ENCODE measurements at places on chromosomes 7 and 10.

GRCh38 chr10:86200867-86201266 lies 165.7 kb downstream of the GRID1 start:
- no peak for DNase-seq

- no peak for DNase-seq
Observed at GRCh38 chr10:14569274-14570060, 205.2 kb downstream of the FAM107B start.

DNA sequence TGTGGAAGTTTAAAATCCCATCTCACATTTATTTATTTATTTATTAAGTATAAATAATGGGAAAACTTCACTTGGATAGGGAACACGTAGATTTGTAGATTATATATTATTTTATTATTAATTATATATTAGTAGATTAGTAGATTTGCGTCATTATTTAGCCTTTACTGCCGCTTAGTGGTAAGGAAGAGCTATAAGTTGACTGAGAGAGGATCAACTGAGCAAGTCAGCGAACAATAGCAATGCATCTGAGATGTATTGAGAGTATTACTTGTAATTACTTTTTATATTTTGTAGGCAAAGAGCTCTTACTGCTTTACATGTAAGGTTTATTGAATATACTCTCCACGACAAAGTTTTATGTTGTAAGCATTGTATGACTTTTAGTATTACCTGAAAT lies 244.5 kb upstream of the ANKRD30A start:
- DNase-seq, result no peak

- no peak for DNase-seq
Observed at GRCh38 chr7:98826387-98826786, 43.4 kb downstream of the TMEM130 start.

DNA sequence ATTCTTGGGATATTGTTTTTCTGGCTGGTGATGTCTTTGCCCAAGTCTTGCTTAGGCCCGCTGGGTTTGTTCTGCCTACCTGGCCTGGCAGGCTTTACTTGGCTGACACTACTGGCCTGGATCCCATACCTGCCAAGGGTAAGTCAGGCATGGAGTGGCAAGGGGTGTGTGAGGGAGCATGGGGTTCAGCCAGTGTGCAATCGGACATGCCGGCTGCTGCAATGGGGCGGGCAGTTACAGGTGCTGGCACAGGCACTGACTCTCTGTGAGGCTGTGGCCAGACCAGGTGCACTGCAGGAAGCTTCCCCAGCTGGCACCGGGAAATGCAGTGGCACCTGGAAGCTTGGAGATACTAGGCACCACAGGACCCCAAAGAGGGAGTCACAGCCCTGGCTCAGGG lies 168.4 kb downstream of the PON1 start:
- no peak for DNase-seq

DNA sequence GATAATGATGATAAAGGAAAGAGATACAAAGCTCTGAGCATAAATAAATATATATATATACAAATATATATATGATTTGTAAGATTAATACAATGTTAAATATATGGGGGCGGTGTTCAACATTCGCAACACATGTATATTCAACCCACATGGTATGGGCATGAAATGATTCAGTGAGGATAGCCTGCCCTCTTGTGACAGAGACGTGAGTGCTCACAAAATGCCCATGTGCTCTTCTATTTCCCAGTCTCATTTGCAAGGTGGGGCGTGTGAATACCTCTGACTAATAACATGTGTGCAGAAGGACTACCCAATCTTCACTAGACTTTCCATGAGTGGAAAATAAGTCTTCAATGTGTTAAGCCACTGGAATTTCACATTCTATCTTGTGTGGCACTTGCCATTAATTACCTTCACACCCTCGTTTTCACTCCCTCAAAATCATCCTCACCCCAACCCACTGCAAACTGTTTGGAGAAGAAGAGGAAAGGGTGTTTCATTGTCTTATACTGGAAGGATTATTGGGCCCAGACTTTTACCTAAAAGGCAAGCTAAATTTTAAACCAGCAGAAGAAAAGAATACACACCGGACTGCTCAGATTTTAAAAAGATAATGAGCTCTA lies 26.9 kb downstream of the ASAH2 start:
- DNase-seq, result no peak

- DNase-seq, result no peak
Observed at GRCh38 chr7:149449897-149450296, 11.0 kb downstream of the ZNF777 start.

DNA sequence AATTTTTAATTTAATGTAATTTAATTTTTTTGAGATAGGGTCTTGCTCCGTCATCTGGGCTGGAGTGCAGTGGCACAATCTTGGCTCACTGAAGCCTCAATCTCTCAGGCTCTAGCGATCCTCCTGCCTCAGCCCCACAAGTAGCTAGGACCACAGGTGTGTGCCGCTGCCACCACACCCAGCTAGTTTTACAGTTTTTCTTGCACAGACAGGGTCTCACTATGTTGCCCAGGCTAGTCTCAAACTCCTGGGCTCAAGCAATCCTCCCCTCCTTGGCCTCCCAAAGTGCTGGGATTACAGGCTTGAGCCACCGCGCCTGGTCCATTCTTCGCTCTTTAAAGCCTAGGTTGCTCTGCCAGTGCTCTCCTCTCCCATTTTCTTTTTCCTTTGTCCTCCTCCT lies 12.9 kb downstream of the CALML3 start:
- no peak for DNase-seq

GRCh38 chr7:143250822-143251221 lies 12.4 kb upstream of the GSTK1 start:
- no peak for DNase-seq

GRCh38 chr10:3720228-3721019 lies 64.6 kb downstream of the KLF6 start:
- DNase-seq, result no peak

GRCh38 chr7:41630741-41631140 lies 72.1 kb downstream of the INHBA start:
- DNase-seq, result no peak
